Activated CD8-positive, alpha-beta memory T cell treated with anti-CD3 and anti-CD28 coated beads, Interleukin-2, amount 10 ng/mL, durations not matched to agents 7 days and 5 days (primary cell): ENCODE measurements at places on chromosomes 16 and 17. TPM values are rescaled to one million over a fixed set of nuclear protein-coding genes. Genes with fewer than 3 reads are reported as not detected.

The TBC1D28 gene
- total RNA-seq, result not detected

- DNase-seq, result no peak
Measured at GRCh38 chr17:59840329-59841090, 52.2 kb downstream of the TUBD1 start.

DNA sequence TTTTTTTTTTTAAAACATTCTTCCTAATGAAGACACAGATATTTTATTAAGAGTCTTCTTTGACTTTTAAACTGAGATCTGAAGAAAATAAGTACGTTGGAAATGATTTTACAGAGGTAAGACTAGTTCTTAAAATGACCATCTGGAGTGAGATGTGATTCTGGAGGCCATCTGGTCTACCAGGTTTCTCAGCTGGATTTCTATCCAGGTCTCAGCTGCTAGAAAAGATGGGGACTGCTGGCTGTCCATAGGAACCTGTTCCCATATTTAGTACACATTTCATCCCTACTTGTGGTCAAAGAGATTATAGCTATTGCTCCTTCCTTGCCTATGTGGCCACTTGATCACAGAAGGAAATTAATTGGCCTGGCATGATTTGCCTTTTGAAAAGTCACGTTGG, 12.2 kb downstream of the PMFBP1 start:
- no peak for DNase-seq

GRCh38 chr16:69469807-69470561, 45.6 kb downstream of the CYB5B start:
- no peak for DNase-seq

DNA sequence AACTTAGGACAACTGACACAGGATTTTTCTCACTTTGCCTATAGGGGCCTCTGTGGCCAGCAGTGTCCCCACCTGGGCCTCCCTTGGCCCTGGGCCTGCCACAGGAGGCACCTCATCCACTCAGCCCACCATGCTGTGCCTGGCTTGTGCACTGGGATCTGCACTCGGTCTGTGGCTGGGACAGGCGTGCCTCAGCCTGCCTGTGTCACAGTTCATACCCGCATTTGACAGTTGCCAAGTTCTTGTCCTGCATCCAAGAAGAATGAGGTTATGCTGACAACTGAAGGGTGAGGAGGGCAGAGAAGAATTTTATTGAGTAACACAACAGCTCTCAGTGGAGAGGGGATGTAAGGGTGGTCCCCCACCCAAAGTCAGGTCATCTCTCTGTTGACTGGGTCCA, 36.0 kb downstream of the ZFP90 start:
- no peak for DNase-seq

GRCh38 chr17:38961413-38961812, 5.8 kb downstream of the FBXO47 start:
- no peak for DNase-seq

- peak; percentile 89 for DNase-seq
Measured at GRCh38 chr16:31868691-31869167, 4.9 kb upstream of the ZNF267 start.

The MAPT gene
- total RNA-seq, result not detected

DNA sequence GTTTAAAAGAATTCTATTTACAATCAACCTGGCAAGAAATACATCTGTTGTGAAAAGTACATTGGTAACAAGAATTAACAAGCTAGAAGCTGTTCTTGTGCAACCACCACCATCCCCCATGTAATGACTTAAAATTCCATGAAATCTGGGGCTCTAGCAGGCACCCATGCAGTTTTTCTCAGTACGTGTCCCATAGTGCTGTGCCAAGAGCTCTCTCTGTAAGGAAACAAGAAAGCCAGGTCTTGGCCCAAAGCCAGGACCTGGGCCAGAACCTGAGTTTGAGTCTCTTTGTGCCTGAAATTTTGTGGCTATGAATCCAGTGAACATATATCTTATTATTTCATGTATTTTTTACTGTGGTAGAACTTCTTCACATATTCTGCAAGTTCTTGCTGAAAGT, 46.6 kb downstream of the NUP93 start:
- DNase-seq, result no peak

The KCTD5 gene
- 34.2 TPM for total RNA-seq

The TNFRSF13B gene
- not detected for total RNA-seq

DNA sequence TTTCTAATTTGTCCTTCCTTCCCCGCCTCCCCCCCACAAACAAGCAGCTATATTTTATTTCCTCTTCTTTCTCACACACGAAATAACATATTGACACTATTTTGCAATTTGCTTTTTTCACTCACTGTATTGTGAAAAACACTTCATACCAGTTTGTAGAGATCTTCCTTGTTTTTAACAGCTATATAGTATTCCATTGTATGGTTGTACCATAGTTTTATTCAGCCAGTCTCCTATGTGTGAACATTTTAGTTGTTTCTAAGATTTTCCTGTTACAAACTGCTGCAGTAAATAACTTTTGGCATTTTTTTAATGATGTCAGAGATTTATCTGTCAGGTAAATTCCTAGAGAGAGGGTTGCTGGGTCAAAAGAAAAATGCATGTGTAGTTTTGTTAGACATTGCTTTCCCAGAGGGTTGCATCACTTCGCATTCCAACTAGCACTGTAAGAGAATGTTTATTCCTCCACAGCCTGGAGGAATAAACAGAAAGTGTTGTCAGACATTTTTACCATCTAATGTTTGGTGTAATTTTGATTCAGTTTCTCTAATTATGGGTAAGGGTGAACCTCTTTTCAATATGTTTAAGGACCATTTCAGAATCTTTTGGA, 101.2 kb downstream of the MRTFB start:
- DNase-seq, result no peak

DNA sequence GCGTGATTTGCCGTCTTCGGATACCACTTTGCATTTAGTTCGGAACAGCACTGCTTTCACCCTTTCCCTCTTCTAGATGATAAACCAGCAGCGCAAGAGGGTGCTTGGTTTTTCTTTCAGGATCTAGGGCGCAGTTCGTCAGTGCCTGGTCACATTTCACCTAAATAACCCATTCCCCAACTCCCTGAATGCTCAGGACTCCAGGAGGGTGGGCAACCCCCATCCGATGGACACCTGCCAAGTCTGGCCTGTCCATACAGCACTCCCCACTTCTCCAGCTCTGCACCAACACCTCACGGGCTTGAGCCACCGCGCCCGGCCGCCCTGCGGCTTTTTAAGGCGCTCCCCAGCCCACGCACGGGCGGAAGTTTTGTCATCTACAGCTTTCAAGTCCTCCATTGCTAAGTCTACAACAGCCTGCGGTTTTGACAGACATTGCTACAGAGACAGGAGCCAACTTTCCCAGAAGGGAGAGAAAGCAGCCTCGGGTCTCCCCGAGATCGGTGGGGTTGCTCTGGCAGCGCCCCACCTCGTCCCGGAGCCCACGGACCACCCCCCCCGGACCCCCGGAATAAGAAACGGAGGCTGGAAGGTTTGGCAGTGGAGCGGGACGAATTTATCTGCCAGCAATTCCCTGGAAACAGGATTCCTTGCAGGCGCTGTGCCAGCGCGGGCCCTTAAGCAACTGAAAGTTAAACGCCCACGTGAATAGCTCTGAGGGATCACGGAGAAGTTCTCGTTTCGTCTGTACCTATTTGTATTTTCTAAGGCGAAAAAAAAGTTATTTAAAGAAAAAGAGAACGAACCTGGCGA, 38.6 kb upstream of the SLFN13 start:
- DNase-seq, result peak; percentile 83

DNA sequence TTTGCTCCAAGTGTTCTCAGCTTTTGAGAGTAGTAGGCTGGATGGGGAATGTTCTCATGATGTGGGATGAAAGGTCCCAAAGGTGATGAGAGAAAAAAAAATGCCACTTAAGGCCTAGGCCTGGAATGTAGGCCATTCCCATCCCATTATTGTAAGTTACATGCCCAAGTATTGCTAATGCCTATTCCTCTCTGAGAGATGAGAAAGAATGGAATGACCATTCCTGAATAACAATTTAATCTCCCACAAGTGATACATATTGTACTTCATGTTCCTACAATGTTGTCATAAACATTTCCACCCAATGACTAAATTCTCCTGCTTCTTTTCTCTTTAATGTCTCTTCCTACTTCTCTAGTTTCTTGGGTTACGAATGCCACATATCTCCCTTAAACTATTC, 102.8 kb upstream of the KCNJ16 start:
- no peak for DNase-seq

- no peak for DNase-seq
Measured at GRCh38 chr17:647324-648197, 67.1 kb downstream of the VPS53 start.

The ABI3 gene
- 121 TPM for total RNA-seq

The TXNDC11 gene
- total RNA-seq, result 41.3 TPM

The DBNDD1 gene
- total RNA-seq, result not detected

The SULT1A2 gene
- total RNA-seq, result 0.20 TPM
